Cardiac septum (tissue), 1 donor: ENCODE measurements at places on chromosomes 7 and 10. TPM values are rescaled to one million over a fixed set of nuclear protein-coding genes. Genes with fewer than 3 reads are reported as not detected.

The ANKRD61 gene
- not detected for total RNA-seq

DNA sequence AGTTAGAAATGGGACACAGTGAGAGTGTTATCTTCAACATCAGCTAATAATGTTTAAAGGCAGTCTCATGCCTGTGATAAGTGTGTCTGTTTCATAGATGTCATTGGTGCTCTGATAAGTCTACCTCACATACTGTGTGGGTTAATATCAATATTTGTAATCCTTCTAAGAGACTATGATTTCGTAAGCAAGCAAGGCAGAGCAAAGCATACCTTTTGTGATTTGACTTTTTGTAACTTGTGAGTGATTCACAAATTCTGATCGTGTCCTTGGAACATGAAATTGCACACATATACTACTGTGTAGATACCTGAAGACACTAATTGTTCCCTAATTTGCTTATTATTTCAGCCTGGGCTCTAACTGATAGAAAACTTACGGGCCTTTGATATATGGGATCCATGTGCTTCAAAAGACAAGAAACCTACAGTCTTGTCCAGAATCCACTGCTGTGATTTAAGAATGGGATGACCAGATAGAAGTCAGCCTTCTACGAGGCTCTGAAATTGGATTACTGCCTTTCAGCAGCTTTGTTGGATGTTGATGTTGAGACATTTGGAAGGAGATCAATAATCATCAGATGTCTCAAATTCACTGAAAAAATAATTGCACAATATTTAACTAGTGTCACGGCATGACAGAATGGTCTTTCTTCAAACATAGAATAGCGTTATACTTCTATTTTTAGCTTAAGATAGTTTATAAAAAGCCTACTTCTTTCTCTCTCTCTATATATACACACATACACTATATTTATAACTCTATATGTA is 63.2 kb upstream of the KLF6 start:
- DNase-seq = no peak

DNA sequence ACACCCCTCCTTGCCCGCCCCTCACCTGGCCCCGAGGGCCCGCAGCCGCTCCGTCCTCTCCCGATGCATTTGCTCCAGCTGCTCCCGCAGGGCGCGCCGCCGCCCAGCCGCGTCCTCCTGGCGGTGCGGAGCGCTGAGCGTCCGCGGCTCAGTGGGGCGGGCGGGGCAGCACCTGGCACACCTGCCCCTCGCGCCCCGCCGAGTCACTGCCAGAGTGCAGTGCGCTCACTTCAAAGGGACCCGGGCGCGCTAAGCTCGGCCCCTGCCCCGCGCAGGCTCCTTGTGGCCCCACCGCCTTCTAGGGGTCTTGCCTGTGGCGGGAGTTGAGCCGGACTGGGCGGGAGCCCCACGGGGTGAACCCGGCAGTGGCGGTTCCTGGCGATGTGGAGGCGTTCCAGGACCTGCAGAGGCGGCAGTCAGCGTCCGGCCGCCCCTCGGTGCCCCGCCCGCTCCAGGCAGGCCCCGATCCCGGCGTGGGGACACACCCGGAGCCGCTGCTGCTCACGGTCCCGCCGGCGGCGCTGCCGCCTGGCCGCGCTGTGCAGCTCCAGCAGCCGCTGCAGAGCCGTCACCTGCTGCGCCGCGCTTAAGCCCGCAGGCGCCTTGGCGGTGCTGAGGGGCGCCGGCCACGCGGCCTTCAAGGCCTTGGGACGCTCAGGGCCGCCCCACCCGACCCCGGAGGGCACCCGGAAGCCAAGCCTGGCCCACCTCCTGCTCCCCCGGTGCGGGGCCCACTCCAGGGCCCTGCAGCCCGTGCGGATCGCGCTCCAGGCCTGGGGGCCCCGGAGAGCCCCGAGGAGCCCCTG is 6.7 kb downstream of the ATP6V1F start:
- no peak for DNase-seq

The SYT15 gene
- 6.7 TPM for total RNA-seq

DNA sequence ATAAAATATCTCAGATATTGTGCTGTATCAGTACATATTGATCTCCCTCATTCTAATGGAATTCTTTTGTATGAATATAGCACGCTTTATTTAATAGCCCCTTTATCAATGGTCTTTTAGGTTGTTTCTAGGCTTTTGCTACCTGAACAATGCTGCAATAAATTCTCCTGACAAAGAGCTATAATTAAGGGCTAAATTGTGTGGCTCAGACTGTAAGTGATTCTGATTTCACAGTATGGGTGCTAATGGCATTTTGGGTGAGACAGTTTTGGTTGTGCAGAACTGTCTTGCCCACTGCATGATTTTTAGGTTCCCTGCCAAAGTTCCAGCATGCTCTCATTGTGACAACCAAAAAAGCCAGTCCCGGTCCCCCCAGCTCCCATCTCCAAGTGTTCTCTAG is 363.2 kb downstream of the REEP3 start:
- no peak for DNase-seq

DNA sequence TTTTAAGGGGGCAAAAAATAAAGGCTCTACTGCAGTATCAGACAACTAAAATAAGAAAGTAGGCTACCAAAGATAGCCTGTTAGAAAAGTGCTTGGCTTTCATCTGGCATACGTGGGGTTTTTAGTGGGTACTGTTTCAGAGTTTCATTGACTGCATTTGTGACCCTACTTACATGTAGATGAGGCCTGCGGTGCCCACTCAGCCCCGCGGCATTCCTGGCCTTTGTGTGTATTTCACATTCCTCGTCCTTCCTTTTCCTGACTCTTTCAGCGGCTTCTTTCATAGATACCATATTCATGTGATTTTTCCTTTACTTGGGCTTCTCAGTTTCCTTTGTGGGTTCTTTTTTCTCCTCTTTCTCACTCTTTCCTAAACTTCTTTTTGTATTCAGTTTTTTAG is 50.7 kb downstream of the UBE3C start:
- DNase-seq = no peak

DNA sequence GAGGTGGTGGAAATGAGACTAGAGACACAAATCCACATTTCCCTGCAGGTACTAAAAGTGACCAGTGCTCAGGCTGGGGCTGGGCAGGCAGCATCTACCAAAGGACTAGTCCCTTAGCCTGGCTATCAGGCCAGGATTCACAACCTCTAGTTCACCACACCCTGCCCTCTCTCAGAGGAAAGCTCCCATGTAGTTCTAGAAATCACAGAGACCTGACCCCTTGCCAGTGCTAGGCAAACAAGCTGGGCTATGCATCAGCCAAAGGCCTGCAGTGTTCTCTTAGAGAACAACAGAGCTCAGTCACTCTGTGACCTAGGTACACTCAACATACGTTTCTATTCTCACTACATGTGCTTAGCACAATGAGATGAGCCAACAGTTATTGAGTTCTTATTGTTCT is 26.7 kb upstream of the LRRC4 start:
- no peak for DNase-seq

- DNase-seq = no peak
Measured at GRCh38 chr7:64990936-64991335, at the start of gene ZNF117. TSS of gene ZNF117 (minus strand) at chr7:64991036.

The SPACDR gene
- 1.1 TPM for total RNA-seq

DNA sequence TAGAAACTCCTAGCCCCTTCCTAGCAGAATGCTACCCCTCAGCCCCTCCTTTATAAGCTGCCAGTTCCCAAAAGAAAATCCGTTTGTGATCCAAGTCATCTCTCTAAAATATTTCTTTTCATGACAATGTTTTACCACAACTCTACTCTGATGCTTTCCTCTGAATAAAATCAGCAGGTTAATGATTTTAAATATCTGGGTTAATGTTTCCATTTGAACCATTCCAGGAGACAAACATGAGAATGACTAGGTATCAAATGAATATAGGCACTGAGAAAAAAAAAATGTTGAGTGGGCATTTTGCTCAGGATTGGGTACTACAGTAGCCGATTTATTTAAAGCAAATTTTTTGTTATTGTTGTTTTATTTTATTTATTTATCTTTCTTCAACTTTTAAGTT is 360.3 kb downstream of the WDR11 start:
- no peak for DNase-seq

DNA sequence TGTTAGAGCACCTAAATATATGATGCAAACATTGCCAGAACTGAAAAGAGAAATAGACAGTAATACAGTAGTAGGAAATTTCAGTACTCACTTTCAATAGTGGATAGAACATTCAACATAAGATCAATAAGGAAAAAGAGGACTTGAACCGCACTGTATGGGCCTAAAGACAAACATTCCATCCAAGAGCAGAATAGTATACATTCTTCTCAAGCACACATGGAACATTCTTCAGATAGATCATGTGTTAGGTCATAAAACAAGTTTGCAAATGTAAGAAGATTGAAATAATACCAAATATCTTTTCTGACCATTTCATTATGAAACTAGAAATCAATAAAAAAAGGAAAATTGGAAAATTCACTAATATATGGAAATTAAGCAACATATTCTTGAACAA is 185.4 kb upstream of the FOXP2 start:
- no peak for DNase-seq

- DNase-seq = no peak
Measured at GRCh38 chr7:44974549-44974948, 4.3 kb downstream of the MYO1G start.

DNA sequence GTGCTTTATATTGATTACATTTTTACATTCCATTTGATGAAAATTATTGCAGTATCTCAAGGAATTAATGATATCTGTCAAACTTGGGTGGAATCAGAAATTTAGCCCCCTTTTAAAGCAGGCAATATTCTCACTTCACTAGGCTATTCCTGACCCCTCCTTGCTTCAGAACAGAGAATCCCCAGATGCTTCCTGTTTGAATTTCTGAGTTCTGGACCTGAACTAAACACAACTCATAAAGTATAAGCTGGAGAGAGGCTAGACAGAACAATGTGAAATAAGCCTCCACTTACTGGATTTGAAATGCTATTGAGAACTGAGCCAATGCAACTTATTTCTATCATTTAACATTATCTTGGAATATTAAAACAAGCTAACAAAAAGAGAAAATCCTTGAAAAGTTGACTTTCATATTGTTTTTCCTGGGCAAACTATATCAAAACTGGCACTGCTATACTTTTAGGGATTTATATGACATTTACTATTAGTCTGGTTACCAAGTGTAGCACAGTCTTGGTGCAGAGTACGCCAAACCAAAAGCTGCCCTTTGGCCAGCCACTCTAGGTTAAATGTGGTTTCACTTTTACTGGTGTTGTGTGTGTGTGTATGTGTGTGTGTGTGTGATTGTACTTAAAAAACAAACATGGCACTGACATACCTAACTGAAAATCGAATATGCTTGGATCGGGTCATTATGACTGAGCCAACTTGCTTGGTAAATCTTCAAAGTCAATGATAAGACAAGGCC is 19.0 kb upstream of the AGMO start:
- DNase-seq = no peak

The NEUROG3 gene
- total RNA-seq = not detected

The BMPR1A gene
- 60.0 TPM for total RNA-seq

The DENND10 gene
- total RNA-seq = 22.2 TPM

GRCh38 chr10:86642021-86642420 is 12.3 kb upstream of the OPN4 start:
- DNase-seq = no peak

DNA sequence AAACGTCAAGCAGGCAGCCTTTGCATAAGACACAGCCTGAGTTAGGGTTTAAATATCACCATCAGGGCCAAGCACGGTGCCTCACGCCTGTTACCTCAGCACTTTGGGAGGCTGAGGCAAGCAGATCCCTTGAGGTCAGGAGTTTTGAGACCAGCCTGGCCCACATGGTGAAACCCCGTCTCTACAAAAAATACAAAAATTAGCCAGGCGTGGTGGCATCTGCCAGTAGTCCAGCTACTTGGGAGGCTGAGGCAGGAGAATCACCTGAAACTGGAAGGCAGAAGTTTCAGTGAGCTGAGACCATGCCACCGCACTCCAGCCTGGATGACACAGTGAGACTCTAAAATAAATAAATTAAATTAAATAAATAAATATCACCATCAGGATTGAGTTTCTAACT is 33.0 kb downstream of the SRPK2 start:
- DNase-seq = no peak

DNA sequence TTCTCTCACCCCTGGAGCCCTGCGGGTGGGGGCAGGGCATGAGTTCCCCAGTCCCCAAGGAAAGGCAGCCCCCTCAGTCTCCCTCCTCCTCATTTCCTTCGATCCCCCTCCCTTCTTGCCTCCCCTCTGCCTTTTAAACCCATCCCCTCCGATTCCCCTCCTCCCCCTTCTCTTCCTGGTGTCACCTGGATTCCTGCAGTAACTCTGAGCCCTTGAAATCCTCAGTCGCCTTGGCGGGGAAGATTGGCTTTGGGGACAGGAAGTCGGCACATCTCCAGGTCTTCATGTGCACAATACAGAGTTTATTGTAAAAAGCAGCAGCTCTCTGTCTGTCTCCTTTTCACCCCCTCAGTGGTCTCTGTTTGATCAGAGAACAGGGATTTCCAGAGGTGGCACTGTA is 1.3 kb upstream of the MUC12 start:
- DNase-seq = no peak

DNA sequence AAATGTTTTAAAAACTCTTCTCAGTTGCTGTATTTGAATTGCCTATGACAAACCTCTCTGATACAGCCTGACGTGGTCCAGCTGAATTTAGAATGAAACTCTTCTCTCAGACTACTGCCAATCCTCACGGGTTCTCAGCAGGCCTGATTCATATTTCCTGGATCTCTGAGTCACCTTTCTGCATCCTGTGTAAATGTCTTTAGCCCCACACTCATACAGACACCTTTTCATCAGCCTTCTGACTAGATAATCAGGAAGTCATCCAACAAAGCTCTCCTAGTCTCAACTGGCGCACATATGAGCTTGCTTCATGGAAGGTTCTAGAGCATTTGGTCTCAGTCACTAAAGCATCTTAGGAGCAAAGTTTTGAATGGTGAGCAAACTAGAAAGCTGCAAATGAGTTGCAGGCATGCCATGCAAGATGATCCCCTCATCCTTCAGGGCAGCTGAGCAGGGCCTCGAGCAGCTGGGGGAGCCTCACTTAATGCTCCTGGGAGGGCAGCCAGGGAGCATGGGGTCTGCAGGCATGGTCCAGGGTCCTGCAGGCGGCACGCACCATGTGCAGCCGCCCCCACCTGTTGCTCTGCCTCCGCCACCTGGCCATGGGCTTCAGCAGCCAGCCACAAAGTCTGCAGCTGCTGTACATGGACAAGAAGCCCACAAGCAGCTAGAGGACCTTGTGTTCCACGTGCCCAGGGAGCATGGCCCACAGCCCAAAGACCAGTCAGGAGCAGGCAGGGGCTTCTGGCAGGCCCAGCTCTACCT is 182.8 kb downstream of the ARHGAP12 start:
- DNase-seq = no peak

- no peak for DNase-seq
Measured at GRCh38 chr10:96420228-96421009, 61.6 kb upstream of the OPALIN start.

DNA sequence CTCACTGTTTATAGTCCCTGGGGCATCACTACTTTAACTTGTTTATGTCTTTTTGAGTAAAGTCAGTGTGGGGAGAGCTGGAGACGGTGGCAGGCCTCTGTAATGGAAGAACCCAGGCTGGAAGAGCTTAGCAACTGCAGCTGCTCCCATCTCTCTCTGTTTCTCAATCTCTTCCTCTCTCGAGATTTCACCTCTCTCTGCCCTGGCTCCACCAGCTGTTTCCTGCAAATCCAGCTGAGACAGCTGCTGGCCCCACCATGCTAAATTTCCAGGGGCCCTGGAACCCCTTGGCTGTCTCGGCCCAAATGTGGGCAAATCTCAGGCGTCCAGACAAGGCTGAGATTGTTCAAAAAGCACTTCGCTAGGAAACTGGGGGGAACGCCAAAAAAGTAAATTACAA is 25.8 kb upstream of the SLF2 start:
- peak; percentile 74 for DNase-seq

The NPC1L1 gene
- 0.19 TPM for total RNA-seq
